ENCODE measurements at places on chromosomes 5 and 9.

DNA sequence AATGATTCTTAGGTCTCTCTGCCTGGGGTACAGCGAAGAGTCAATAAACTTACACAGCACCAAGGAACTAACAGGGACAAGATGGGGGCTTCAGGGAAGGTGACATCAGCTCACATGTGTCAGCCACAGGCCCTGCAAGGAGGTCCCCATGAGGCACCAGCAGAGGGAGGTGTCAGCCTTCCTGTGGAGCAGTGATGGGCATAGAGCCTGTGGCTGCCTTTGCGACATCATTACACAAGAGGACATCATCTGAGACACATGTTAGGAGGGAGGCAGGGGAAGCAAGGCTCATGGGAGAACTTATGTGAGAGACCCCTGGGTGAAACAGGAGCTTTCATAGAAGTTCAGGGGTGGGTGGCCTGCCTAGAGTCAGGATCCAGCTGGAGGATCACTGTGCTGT lies 389.6 kb downstream of the SEMA5A start:
- DNase-seq: no peak

DNA sequence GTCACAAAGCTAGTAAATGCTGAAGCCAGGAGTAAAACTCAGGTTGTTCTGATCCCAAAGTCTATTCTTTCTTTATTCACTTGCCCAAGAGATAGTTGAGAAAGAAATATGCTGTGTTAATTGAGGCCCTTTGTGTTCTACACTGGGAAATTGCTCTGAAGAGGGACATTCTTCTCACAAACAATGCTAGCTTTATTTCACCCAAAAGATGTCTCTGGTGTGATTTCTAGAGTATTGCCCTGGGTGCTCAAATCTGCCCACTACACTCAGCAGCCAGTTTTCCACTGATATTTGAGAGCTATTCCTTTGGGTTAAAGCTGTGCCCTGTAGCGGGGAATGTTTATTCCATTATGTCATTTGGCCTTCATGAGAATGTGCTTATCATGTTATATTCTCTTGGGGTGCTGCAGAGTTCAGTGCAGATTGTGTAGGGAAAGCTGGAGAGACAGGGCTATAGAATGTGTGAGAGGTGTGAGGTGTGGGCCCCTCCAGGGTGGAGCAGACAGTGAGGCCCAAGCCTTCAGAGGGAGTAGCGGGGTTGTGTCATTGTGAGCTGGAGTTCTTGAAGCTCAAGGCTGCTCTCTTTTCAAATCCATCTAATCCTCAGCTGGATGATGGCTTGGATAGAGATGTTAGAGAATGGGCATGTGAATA lies 21.0 kb upstream of the C5orf63 start:
- no peak for DNase-seq

GRCh38 chr5:142403583-142403982 lies 78.8 kb upstream of the SPRY4 start:
- no peak for DNase-seq

DNA sequence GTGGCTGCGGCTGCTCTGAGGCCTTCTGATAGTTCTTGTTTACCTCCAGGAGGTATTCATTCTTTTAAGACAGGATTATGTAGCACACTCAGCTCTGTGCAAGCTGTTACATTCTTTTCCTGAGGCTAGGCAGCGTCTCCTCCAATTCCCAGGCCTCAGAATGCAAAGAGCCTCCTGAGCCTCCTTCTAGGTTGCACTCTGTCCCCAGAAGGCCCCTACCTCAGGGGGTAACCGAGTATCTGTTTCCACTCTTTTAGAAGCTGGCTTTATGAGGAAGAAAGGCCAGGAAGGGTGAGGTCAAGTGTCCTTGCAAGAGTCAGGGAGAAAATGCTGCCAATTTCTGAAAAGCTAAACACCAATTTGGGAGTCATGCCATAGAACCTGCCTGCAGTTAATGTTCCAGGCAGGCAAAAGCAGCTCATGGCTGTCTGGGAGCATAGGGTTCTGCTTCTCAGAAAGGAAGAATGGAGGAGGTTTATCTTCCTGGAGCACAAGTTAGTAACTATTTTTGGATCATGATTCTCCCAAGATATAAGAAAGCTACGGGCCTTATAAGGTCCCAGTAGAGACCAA lies 178.9 kb downstream of the SEMA6A start:
- no peak for DNase-seq

DNA sequence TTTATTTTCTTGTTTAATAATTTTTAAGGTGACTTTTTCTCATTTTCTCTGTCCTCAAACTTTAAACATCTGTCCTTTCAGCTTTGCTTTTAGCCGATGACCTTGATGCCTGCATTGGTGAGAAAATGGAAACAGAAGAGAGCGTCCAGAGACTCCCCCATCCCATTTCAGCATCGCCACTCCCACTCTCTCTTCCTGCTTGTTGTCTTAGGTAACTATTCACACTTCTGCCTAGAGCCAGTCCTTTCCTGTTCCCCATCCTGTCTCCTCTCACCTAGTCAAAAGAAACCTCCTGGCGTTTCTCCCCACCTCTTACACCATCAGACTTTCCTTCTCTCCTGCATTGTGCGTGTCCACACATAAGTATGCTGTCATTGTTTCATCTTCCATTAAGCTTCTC lies 124.6 kb downstream of the MAST4 start:
- no peak for DNase-seq

DNA sequence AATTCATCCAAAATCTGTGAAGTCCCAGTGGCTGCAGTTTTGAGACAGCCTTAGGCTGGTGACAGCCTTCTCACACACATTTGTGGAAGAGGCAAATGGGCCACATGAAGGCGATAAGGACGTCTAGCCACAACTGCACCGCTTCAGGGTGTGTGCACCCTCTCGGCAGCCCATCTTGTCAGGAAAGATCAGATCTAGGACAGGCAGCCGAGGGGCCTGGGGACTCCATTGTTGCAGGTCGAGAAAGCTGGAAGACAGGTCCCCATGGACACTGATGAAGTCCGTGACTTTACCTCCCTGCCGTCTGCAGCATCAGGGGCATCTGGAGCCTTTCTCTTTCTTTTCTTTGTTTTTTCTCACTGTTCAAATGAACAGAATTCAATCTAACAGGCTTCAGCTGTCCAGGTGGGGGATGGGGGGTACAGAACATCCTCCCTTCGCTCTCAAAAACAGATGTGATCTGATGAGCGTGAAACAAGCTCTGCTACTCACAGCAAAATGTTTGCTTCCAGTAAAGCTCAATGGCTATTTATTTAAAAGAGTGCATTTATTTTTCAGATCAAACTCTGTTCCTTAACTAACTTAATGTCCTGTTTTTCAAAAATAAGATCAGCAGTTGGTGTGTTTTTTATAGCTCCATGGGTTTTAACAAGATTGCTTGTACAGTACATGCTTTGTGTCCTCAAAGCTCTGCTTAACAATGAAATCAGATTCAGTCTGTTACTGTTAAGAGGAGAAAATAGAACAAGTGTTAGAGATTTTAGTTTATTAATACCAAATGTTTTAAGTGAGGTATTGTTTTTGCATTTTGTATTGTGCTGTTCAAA lies 111.8 kb upstream of the OTULINL start:
- no peak for DNase-seq

GRCh38 chr9:127081250-127082185 lies 40.9 kb downstream of the ANGPTL2 start:
- DNase-seq: no peak

DNA sequence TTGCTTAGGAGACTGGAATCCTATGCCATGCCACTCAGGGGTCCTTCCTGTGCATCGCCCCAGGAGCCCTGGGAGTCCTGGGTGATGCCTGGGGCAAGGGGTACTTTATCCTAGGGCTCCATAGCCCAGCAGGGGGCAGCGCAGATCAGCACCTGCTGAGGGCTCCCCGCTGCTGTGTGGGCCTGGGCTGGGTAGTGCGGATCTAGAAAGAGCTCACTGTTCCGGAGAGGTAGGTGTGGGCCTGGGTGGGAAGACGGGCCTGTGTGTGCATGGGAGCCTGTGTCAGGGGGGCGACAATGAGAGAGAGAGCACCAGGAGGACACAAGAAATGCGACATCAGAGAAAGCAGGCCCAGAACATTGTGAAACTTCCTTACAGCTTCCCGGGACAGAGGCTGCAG lies 11.4 kb upstream of the DAB2IP start:
- DNase-seq: no peak

DNA sequence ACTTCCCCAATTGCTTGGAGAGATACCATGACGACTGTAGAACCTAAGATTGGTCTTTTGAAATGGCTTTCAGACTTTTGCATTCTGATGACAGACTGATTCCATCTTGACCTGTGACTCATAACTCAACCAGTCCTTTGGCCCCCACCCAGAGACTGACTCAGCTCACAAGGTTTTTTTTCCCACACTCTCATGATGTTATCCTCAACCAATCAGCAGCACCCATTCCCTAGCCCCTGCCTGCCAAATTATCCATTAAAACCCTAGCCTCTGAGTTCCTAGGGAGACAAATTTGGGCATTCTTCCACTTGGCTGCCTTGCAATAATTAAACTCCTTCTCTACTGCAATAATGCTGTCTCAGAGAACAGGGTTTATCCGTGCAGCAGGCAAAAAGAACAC lies 1263.3 kb upstream of the CDH9 start:
- DNase-seq: peak; percentile 73

GRCh38 chr9:134633362-134634142 lies 8.1 kb upstream of the COL5A1 start:
- DNase-seq: peak; percentile 51

- DNase-seq: peak; percentile 42
Observed at GRCh38 chr9:126507318-126508109, 106.2 kb upstream of the LMX1B start.

DNA sequence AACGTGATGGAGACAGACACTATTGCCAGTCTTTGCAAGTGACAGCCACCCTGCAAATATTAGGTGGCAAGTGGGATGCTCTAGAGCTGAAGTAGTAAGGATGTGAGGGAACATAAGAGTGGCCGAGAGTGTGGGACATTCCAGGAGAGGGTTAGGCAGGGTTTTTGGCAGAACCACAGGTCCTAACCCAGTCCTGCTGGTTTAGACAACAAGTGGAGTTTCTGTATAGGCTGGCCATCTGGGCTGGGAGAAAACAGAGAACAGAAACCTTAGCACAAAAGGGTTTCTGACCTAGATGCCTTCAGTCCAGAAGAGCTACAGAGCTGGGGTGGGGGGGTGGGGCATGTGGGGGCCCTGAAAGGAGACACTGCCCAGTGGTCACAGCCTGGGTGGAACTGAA lies 107.4 kb downstream of the TMEM174 start:
- no peak for DNase-seq

DNA sequence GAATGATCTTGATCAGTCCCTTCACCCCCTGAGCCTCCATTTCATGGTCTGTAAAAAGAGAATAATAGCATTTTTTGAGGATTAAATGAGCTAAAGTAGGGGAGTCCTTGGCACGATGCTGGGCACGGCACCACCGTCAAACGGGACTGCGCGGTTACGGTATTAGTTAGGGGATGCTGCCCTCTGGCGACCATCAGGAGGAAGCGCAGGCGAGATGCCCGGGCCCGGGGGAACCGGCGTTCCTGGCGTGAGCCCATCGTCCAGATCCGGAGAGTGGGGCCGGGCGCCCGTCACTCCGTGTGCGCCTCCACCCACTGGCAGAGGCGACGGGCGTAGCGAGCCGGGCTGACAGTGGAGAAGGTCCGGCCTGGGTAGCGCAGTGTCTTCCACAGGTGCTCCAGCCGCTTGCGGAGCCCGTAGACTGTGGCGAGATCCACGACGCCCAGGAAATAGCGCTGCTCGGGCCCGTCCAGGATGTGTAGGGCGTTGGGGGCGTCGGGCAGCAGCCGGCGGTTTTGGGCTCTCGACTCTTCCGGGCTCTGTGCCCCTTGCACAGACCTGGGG lies 4.8 kb upstream of the ST6GALNAC4 start:
- DNase-seq: no peak

DNA sequence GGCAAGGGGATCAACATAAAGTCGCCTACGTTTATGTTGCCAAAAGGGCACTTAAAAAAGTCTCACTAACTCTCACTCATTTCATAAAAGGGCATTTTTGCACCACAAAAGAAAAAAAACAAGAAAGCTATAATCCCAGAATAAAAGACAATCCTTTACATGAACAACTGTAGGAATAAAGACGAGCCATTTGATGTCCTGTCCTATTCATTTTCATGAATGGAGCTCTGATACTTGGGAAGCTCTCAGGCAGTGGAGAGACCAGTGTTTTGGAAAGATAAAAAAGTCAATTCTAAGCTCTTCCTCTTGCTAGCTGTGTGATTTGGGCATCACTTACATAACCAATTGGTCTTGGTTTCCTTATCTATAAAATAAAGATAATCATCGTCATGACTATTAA lies 95.5 kb upstream of the EQTN start:
- DNase-seq: no peak

DNA sequence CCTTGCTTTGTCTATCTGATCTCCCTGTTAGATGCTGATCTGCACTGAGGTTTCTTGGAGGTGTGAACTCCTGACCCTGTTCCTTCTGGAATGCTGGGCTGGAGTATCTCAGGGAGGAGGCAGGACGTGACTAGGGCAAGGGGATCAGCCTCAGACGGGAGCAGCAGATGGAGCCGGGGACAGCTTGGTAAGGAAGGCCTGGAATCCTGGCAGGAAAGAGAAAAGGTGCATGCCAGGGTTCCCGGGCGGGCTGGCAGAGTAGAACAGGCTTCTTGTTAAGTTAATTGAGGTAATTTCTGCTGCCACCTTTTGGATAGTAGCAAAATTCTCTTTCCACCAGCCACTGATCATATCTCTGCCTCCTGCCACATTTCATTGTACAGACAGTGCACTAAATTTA lies 180.9 kb downstream of the ZNF462 start:
- no peak for DNase-seq

DNA sequence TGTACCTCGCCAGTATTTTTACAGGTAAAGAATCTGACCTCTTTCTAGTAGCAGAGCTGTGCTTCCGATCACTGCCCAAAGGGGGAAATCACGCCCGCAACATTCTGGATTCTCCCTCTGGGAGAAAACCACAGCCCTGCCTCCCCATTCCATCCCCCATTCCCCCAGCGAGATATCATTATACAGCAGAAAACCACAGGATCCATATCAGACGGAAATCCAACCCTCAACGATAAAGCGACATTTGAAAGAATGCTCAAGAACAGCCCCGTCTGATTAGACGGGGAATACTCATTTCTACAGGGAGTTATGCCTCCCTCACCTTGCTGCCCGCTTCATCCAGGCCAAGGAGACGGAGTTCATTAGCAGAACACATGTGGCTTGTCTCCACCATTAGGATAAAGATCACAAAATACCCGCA lies 172.8 kb downstream of the COL23A1 start:
- DNase-seq: no peak

DNA sequence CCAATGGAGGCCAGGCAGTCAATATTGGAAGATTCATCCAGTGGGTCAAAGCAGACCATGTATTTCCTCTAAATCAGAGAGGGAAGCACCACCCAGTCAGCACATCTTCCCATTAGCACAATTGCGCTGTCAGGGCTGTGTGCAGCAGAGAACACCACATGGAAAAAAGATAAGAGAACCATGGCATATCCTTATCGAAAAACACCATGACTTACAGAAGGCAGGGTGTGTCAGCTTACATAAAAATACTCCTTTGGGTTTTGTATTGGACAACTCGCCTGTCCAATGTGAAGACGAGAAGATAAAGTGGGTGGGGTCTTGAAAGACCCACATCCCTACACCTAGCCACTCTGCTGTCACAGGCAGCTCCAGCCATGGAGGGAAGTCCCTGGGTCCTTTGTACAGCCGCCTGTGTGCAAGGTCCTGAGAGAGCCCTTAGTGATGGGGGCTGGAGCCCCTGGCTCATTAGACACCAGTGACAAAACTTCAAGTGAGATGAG lies 71.9 kb upstream of the SPATA31E1 start:
- no peak for DNase-seq

- no peak for DNase-seq
Observed at GRCh38 chr5:14347522-14347921, 204.4 kb downstream of the TRIO start.

GRCh38 chr5:137619191-137619870 lies 116.6 kb downstream of the KLHL3 start:
- no peak for DNase-seq
